Right atrium auricular region (tissue), 2 donors: ENCODE measurements at places on chromosomes 2 and 18.

- DNase-seq = peak; percentile 77
- H3K27me3 ChIP-seq = no peaks in the 10 kb centered on the region
- peak overlapping the region; percentile 19 for H3K4me3 ChIP-seq
- H3K36me3 ChIP-seq = peaks cover 3% of the 10 kb centered on the region
- peaks cover 35% of the 10 kb centered on the region for H3K4me1 ChIP-seq
These were observed 110.7 kb downstream of the NFATC1 start for GRCh38 chr18:79506191-79507075.

DNA sequence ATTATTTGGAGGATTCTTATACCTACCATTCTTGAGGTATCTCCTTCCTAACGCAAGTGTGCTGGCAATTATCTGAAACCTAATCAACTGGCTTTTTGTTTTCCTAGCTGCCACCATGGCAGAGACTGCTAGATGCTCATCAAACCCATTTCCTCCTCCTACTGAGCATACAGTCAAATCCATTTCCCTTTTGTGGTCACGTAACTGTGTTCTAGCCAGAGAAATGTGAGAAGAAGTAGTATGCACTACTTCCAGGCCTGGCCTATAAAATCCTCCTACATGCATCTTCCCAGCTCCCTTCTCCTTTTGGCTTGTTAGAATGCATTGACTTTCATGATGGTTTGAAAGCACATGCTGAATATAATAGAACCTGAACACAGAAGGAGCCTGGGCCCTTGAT, 494.1 kb upstream of the MEIS1 start:
- H3K4me3 ChIP-seq = no peak overlapping the region
- H3K36me3 ChIP-seq = no peaks in the 10 kb centered on the region
- H3K4me1 ChIP-seq = no peaks in the 10 kb centered on the region
- no peak for DNase-seq
- H3K27me3 ChIP-seq = no peaks in the 10 kb centered on the region
- no peak overlapping the region for H3K27ac ChIP-seq

DNA sequence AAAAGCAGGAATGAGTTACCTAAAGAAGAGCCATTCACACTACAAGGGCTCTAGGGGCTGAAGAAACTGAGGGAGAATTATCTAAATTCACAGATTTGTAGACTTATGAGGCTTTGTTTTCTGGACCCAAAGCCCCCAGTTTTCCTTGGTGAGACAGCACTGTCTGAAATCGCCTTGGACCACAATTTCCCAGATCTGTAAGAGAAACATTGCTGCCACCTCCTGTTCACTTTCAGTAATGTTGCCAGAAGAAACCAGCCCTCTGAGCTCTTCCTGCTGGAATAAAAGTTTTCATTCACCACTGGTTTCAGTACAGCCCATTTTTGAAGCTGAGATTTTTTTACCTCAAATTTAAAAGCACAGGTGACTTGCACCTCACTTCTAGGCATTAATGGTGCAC, 169.2 kb downstream of the CDH20 start:
- H3K27ac ChIP-seq = no peak overlapping the region
- peaks cover 2% of the 10 kb centered on the region for H3K27me3 ChIP-seq
- H3K4me1 ChIP-seq = no peaks in the 10 kb centered on the region
- no peaks in the 10 kb centered on the region for H3K36me3 ChIP-seq
- no peak for DNase-seq

GRCh38 chr2:240249423-240250149, 109.1 kb upstream of the OTOS start:
- no peak overlapping the region for H3K4me3 ChIP-seq
- peaks cover 43% of the 10 kb centered on the region for H3K4me1 ChIP-seq
- H3K36me3 ChIP-seq = no peaks in the 10 kb centered on the region

DNA sequence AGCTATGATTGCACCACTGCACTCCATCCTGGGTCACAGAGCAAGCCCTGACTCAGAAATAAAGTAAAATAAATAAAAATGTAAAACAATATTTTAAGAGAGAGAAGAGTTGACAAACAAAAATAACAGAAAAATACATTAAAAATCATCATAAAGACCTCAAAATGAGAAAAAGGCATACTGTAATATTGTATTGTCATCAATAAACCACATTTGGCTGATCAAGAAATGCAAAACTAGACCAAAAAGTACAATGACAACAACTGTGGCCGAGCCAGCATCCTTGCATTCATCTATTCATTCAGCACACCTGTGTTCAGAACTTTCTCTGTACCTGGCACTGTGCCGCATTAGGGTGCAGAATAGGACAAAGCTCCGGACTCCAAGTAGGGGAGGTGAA, 121.8 kb downstream of the ALK start:
- no peak overlapping the region for H3K4me3 ChIP-seq
- no peak overlapping the region for H3K27ac ChIP-seq
- no peaks in the 10 kb centered on the region for H3K4me1 ChIP-seq
- H3K27me3 ChIP-seq = no peaks in the 10 kb centered on the region
- no peak for DNase-seq

DNA sequence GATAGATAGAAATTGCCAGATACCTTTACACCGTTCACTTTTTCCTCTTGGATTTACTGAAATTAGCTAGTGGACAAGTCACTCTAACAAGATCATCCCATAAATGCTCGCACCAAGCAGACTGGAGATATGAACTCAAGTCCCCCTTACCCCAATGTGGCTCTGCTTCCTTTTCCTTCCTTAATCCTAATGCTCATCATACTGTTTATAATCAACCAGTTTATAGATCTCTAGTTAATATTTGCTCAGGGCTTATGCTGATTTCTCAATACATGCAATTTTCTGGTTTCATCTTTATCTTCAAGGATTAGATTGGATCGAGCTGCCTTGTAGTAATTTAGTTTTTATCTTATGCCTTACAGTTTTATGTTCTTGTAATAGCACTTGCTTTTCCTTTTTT, 318.3 kb upstream of the KLHL29 start:
- no peak overlapping the region for H3K27ac ChIP-seq
- no peaks in the 10 kb centered on the region for H3K27me3 ChIP-seq
- H3K36me3 ChIP-seq = no peaks in the 10 kb centered on the region
- H3K4me3 ChIP-seq = no peak overlapping the region
- H3K4me1 ChIP-seq = peaks cover 6% of the 10 kb centered on the region

DNA sequence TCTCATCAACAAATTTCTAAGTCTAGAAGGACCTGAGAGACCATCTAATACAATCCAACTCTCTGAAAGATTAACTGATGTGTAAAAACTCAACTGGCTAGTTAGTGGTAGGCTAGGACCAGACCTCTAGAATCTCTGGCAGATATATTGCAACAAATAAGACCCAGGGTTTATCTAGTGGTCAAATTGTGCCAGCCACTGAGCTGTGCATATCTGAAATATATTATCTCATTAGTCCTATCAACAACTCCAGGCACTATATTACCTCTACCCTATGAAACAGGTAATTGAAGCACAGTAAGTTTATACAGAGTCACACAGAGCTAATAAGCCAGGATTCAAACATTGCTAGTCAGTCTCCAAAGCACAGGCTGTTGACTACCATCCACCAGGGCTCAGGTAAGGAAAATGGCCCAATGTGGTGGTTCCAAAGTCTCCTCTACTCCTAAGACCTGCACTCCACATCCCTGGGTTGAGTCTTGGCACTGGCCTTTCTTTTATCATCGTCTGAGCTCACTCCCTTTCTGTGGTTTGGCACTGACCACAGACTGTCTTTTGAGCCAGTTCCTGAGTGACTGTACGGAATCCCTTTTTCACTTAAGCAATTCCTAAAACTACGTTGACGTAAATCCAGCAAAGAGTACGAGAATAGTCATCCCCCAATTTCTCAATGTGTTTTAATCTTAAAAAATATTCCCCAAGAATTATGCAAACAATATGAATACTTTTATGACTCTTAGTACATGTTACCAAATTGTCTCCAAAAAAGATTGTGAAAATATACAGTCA, 11.9 kb upstream of the PID1 start:
- no peaks in the 10 kb centered on the region for H3K36me3 ChIP-seq
- H3K4me1 ChIP-seq = no peaks in the 10 kb centered on the region
- H3K27me3 ChIP-seq = no peaks in the 10 kb centered on the region
- H3K27ac ChIP-seq = no peak overlapping the region
- peak; percentile 88 for DNase-seq

- no peak overlapping the region for H3K27ac ChIP-seq
- no peaks in the 10 kb centered on the region for H3K27me3 ChIP-seq
- DNase-seq = no peak
- H3K4me3 ChIP-seq = no peak overlapping the region
These were observed 5.0 kb upstream of the MYO5B start for GRCh38 chr18:50199921-50200320.

- H3K27ac ChIP-seq = no peak overlapping the region
- no peaks in the 10 kb centered on the region for H3K4me1 ChIP-seq
- H3K4me3 ChIP-seq = no peak overlapping the region
- no peaks in the 10 kb centered on the region for H3K27me3 ChIP-seq
- H3K36me3 ChIP-seq = no peaks in the 10 kb centered on the region
- DNase-seq = no peak
These were observed 34.8 kb downstream of the C1D start for GRCh38 chr2:68027959-68028358.

DNA sequence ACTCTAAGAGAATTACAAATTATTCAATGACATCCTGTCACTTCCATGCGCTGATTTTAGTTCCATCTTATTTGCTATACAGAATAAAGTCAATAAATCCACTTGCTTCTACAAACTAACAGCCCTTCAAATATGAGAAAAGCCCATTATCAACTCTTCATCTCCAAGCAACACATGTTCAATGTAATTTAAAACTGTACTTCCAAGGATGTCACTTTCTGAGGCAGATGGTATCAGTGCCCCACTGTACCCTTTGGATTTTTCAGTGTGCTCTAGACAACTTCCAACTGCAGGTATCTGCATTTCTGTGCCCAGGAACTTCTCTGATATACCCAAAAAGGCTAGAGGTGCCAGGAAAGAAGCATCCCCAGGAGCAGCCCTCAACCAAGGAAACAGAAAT, 87.6 kb downstream of the SMAD2 start:
- DNase-seq = no peak
- no peak overlapping the region for H3K4me3 ChIP-seq
- H3K27me3 ChIP-seq = no peaks in the 10 kb centered on the region
- peaks cover 28% of the 10 kb centered on the region for H3K36me3 ChIP-seq

DNA sequence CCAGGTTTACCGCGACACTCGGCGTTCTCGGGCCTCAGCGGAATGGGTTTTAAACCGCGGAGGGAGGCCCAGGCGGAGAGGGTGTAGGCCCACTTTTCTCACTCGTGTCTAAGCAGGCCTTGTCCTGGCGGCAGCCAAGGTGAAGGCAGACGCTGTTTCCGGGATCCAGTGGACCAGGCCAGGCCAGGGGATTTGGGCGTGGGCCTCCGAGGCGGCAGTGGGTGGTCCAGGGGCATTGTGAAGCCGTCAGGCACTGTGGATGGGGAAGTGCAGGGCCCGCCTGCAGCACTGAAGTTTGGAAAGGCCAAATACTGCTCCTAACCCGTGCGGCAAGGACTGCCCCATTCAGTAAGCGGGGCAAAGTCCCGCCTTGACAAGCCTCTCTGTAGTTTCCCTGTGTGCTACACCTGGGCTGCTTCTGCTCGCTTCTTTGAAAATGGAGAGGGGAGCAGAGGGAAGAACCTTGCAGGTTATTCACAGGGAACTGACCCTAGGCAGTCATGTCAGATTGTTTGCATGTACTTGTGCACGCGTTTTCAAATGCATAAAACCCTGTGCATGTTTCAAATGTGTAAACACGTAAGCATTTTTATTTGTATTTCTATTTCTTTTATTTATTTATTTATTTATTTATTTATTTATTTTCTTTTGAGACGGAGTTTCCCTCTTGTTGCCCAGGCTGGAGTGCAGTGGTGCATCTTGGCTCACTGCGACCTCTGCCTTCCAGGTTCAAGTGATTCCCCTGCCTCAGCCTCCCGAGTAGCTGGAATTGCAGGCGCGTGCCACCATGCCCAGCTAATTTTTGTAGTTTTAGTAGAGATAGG, 7.5 kb upstream of the DLX2 start:
- H3K4me1 ChIP-seq = peaks cover 22% of the 10 kb centered on the region
- no peaks in the 10 kb centered on the region for H3K36me3 ChIP-seq
- no peak for DNase-seq
- peaks cover 36% of the 10 kb centered on the region for H3K27me3 ChIP-seq

DNA sequence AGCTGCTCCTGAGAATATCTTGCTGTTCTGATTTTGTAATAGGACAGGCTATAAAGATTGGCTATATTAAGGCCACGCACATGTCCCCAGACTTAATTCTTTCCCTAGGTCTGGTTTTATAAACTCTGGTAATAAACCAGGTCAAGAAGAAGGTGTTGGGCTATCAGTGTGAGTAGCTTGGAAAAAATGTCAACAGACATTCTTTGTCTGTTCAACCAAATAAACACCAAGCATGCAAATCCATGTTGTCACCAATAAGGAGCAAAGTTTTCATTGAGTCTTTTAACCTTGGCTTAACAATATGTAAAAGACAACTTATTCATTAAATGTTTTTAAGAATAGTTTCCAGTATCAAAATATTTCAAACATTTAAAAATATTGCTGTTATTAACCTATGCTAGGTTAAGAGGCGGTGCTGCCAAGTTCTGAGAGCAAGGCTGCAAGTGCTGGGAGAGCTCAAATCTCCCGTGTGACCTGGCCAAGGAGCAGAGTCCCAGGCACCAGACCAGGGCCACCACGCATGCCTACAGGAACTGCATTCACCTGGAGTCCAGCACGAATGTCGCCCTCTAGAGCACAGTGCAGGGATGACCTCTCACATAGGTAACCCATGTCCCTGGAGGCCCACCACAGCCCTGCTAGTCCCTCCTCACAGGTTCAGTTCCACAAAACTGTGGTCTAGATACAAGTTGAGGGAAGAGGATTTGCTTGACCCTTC, 120.5 kb upstream of the POU3F3 start:
- no peaks in the 10 kb centered on the region for H3K4me1 ChIP-seq
- no peak for DNase-seq
- no peaks in the 10 kb centered on the region for H3K27me3 ChIP-seq

GRCh38 chr2:195410074-195410671, 246.9 kb upstream of the SLC39A10 start:
- no peak for DNase-seq
- H3K27ac ChIP-seq = no peak overlapping the region
- no peaks in the 10 kb centered on the region for H3K4me1 ChIP-seq
- no peaks in the 10 kb centered on the region for H3K27me3 ChIP-seq
- H3K4me3 ChIP-seq = no peak overlapping the region

DNA sequence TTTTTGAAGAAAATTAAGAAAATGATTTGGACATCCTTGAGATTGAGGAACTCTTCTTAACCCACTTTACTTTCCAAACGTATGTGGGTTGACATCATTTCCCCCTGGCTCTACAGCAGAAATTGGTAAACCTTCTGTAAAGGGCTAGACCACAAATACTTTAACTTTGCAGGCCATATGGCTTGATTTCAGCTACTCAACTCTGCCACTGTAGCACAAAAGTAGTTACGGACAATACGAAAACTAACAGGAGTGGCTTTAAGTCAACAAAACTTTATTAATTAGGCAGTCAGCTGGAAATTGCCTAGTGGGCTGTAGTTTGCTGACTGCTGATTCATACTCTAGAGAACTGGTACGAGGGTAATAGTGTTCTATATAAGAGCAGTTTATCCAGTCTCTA, 83.2 kb upstream of the DTNB start:
- H3K36me3 ChIP-seq = peaks cover 45% of the 10 kb centered on the region
- no peaks in the 10 kb centered on the region for H3K4me1 ChIP-seq
- H3K4me3 ChIP-seq = no peak overlapping the region
- DNase-seq = no peak
- H3K27me3 ChIP-seq = no peaks in the 10 kb centered on the region
